Activated CD8-positive, alpha-beta memory T cell treated with anti-CD3 and anti-CD28 coated beads, Interleukin-2, amount 10 ng/mL, durations not matched to agents 7 days and 5 days (primary cell): ENCODE measurements at places on chromosomes 5 and 9. TPM values are rescaled to one million over a fixed set of nuclear protein-coding genes. Genes with fewer than 3 reads are reported as not detected.

Gene INSL4
- total RNA-seq, result not detected

Gene C9orf50
- total RNA-seq, result not detected

Gene MCC
- total RNA-seq, result 7.5 TPM

Gene KIF24
- 13.6 TPM for total RNA-seq

Gene S1PR3
- 0.05 TPM for total RNA-seq

Gene TAF11L4
- not detected for total RNA-seq

Gene AGXT2
- not detected for total RNA-seq

Gene PLAA
- total RNA-seq, result 36.4 TPM

Gene CCIN
- total RNA-seq, result 0.15 TPM

Gene SYNPO
- 0.09 TPM for total RNA-seq

Gene MARCHF3
- total RNA-seq, result 0.73 TPM

Gene C9orf153
- total RNA-seq, result 0.38 TPM

Gene FBXO38
- 52.3 TPM for total RNA-seq
